ENCODE measurements at places on chromosomes 3 and 15. TPM values are rescaled to one million over a fixed set of nuclear protein-coding genes. Genes with fewer than 3 reads are reported as not detected.

RRP9 gene
- 18.6 TPM for total RNA-seq

TMC3 gene
- total RNA-seq, result not detected

LRRC34 gene
- total RNA-seq, result 7.9 TPM

CDHR4 gene
- total RNA-seq, result not detected

MESP2 gene
- 0.58 TPM for total RNA-seq

SERPINI2 gene
- not detected for total RNA-seq

SORD gene
- total RNA-seq, result 16.6 TPM
